Fibroblast of skin of left biceps (primary cell): ENCODE measurements at places on chromosomes 16 and 17.

DNA sequence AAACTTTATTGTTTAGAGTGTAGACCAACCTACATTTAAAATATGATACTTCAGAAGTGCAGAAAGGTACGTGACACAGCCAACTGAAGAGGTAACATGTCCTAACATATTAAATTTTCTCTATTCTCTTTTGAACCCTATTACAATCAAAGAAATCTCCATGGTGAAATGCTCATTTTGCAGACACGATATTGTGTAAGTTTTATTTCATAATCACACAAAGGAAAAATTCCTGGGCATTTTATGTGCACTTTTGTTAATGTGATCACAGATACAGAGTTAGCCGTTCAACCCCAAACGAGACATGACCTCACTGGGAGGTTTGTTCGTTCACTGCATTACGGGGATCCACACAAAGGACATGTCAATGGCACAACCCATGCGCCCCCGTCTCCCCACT, 21.8 kb downstream of the KCNJ16 start:
- no peak for DNase-seq

- no peak for DNase-seq
Observed at GRCh38 chr16:52515068-52515671, 31.8 kb downstream of the TOX3 start.

DNA sequence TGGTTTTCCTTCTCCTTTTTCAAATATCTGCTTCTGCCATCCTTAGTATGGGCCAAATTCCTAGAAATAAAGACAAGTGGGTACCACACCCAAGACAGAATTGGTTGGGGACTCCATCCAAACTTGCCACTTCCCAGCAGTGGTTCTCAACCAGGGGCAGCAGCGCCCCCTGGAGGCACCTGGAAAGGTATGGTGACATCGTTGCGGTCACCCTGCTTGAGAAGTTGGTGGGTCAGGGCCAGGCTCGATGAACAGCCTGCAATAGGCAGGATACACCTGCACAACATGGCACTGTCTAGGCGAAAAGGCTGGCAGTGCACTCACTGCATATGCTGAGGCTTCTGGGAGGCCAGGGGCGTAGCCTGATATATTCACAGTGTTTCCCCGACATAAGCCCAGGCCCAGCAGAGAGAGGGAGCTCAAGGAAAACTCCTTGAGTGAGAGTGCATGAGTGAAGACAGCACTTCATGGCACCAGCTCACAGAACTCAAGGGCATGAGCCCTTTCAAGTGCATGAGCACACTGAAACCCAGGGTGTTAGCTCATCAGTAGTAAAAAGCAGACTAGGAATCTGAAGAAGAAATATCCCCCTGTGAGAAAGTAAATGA, 57.7 kb downstream of the CMC2 start:
- DNase-seq, result no peak

DNA sequence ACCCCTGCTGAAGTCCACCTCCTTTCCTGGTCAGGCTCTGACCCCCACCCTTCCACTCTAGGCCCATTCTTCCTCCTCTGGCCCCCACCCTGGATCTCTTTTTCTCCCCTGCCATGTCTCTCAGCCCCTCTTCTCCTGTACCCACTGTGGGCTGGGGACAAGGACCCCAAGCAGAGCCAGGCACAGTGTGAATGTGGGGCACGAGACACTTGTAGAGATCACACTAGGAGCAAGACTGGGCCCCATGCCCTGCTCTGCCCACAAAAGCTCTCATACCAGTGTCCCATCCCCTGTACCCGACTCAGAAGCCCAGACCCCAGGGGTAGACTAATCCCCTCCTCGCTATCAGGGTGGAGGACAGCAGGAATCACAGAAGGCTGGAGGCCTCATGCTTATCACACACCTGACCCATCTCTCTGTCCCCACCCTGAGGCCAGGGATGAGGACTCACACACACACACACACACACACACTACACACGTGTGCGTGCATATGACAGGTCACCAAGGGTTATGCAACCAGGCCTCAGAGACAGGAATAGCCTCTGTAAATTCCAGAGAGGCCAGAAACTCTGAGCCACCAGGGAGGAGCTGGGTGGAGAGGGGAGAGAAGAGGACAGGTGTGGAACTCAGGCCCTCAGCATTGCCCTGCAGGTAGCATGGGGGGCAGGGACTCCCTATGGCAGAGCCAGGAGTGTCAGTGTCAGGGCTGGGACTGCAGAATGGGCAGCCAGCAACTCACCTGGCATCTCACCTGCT, 21.1 kb downstream of the ARHGAP27 start:
- no peak for DNase-seq
